ENCODE measurements at places on chromosomes 13 and 19.

- DNase-seq = no peak
Observed at GRCh38 chr19:35519291-35519690, 5.8 kb upstream of the DMKN start.

GRCh38 chr13:33785384-33785783, 32.6 kb upstream of the RFC3 start:
- DNase-seq = no peak

GRCh38 chr19:44988273-44988672, 13.0 kb upstream of the RELB start:
- no peak for DNase-seq

DNA sequence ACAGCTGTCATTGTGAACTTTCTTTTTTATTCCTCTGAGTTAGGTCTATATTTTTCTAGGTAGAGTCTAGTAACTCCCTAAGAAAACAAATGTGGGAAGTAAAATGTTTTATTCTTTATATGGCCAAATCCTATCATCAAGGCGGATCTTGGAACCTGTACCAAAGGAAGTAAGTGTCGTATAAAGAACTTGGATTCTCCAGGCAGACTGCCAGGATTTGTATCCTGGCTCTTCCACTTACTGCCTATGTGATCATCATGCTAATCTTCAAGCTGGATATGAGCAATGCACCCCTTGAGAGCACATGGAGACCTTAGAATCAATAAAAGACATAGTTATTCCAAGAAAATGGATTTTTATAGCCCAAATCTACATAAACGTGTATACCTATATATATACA, 286.5 kb downstream of the PCDH17 start:
- no peak for DNase-seq

DNA sequence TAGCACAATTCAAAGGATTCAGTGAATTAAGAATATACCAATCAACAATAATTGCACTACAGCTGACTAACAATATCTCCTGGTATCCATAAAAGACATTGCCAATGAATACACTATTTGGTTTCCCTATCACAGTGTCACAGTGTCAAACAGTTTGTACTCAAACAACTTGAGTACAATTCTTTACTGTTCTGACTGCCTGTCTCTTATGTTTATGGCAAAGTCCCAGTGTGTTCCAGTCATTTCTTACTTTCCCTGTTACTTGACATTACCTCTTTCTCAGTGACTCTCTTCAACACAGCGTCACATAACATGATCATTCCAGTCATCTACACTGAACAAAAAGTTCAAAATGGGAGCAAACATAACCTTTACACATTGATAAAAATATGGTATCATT, 21.2 kb upstream of the RNASEH2B start:
- DNase-seq = no peak

DNA sequence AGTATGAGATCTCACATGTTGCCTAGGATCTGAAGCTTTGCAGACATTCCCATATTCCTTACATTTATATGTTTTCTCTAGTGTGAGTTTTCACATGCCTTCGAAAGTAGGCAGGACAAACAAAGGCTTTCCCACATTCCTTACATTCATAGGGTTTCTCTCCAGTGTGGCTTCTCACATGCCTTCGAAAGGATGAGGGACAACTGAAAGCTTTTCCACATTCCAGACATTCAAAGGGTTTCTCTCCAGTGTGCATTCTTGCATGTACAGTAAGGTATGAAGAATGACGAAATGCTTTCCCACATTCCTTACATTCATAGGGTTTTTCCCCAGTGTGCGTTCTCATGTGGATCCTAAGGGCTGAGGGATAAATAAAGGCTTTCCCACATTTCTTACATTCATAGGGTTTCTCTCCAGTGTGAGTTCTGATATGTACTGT, 14.2 kb downstream of the ZNF699 start:
- DNase-seq = no peak

DNA sequence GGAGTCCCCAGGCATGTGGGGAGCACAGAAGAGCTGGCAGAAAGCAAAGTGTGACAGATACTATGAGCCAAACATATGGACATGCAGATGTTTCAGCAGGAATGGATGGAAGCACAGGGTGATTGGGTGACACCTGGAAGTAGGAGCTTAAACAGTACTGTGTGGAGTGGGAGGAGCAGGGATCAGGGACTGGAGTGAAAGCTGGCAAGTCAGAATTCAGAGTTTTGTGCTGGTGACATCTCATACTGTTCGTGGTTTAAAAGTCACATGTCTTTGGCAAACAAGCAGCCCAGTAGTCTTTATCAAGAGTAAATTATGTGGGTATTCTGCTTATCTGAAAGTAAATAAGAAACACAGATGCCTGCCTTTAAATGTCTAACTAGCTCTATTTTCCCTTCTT, 408.2 kb downstream of the COG6 start:
- DNase-seq = no peak

- DNase-seq = no peak
Observed at GRCh38 chr13:30900436-30900835, 5.6 kb upstream of the MEDAG start.

GRCh38 chr13:62173958-62174357, 758.3 kb upstream of the PCDH20 start:
- DNase-seq = no peak

DNA sequence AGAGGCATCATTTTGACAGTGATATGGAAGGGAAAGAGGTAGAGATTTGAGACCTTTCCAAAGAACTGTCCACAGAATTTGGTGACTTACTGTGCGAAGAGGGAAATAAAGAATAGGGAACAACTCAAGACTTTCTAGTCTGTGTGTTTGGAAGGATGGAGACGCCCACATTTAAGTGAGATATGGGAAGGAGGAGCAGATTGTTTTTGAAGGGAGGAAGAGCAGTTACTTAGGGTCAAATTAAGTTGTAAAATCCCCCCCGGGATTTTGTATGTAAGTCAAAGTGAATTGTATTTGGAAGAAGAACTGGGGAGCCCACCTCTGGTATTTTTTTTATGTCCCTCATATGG, 1.2 kb downstream of the USPL1 start:
- no peak for DNase-seq

Measured in suprapubic skin (tissue), 4 donors.